Stimulated activated CD8-positive, alpha-beta memory T cell treated with anti-CD3 and anti-CD28 coated beads, Interleukin-4, amount 100 ng/mL, for 1 hour (primary cell): ENCODE measurements at places on chromosomes 2 and 18.

DNA sequence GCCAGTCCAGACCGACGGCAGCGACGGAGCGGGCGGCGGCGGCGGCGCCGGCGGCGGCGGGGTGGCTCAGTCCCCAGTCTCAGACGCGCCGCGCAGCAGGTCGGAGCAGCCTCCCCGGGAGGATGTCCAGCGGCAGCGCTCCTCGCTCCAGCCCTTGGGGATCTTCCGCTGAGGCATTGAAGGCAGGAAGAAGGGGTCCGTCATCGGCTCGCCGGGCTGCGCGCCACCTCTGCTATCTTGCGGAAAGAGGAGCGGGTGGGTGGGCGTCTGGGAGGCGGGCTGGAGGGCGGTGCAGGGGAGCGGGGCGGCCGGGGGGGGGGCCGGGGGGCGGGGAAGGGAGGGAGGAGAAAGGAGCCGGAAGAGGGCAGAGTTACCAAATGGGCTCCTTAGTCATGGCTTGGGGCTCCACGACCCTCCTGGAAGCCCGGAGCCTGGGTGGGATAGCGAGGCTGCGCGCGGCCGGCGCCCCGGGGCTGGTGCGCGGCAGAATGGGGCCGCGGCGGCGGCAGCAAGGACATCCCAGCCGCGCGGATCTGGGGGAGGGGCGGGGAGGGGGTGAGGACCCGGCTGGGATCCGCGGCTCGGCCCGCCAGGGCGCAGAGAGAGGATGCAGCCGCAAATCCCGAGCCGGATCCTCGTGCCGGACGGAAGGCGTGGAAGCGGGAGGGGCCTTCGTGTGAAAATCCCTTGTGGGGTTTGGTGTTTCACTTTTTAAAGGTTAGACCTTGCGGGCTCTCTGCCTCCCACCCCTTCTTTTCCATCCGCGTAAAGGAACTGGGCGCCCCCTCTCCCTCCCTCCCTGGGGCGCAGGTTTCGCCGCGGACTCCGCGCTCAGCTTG lies at the start of gene NETO1:
NETO1 (minus strand) TSS at position 242 of the 839 bp plus-strand sequence. CDS start 696 bp downstream, outside the sequence.
- DNase-seq: no peak

GRCh38 chr2:221802089-221802488 lies 230.0 kb upstream of the EPHA4 start:
- no peak for DNase-seq

- DNase-seq: no peak
These were observed 72.6 kb downstream of the AOX1 start for GRCh38 chr2:200658278-200658864.

DNA sequence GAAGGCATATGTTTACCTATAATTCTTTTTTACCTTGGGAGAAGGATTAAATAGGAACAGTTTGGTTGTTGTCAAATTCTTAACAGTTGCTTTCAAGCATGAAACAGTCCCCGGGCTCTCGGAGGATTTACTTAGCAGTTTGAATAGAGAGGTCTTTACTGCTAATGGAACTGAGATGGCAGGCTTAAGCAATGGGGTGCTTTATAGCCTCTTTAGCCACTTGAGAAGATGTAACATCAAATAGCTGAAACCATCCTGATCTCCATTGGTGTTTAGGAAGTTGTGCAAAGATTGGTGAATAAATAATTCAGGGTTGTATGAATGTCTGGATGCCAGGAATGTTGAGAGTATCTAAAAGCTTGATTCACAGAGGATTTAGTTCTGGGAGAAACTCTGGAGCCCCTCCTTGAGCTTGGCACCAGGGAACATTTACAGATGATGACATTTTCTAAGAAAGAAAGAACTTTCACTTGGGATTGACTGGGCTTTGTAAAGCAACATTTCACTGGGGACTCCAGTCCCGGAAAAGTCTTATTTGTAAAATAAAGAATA lies 51.9 kb downstream of the PTPRM start:
- no peak for DNase-seq

DNA sequence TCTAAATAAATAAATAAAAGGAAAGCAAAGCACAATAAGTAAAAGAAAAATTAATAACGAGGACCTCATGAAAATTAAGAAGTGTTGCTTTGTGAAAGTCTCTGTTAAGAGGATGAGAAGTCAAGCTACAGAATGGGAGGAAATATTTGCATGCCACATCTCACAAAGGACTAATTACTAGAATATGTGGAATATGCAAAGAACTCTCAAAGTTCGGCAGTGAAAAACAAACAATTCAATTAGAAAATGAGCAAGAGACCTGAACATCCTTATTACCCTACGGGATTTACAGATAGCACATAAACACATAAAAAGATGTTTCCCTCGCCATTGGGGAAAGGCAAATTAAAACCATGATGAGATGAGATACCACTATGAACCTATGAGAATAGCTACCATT lies 23.3 kb downstream of the CYP26B1 start:
- no peak for DNase-seq

GRCh38 chr2:161078211-161078539 lies 82.1 kb upstream of the TANK start:
- no peak for DNase-seq

DNA sequence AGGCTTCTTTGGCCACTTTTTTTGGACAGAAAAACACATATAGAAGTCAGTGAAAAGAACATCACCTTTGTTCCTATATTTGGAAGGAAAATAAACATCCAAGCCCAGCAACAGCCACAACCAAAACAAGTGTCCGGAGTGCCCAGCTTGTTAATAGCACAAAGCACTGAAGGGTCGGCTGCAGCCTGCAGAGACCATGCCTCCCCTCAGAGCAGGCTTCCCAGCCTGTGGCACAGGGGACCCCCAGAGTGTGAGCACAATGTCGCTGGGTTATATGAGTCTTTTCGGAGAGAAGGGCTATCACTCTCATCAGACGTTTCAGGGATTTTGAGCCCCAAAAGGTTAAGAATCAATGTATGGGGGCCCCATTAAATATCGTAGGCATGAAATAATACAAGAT lies 6.2 kb upstream of the CIDEA start:
- DNase-seq: no peak

- no peak for DNase-seq
These were observed 27.5 kb downstream of the REEP1 start for GRCh38 chr2:86309966-86310365.

DNA sequence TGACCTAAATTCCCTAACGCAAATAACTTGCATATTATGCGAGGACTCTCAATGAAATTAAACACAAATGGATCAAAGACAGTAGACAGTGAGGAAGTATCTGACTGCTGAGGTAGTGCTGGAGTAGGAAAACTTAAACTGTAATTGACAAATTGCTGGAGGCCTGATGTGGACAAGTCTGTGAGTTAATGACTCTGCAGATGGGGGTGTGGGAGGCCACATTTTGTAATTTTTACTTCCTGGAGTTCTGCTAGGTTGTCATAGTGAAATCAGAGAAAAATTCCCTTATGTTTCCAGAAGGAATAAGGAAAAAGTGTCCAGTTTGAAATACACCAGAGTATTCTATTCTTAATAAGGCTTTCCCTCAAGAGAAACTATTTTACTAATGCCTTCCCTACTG lies 333.0 kb upstream of the CNTNAP5 start:
- no peak for DNase-seq

DNA sequence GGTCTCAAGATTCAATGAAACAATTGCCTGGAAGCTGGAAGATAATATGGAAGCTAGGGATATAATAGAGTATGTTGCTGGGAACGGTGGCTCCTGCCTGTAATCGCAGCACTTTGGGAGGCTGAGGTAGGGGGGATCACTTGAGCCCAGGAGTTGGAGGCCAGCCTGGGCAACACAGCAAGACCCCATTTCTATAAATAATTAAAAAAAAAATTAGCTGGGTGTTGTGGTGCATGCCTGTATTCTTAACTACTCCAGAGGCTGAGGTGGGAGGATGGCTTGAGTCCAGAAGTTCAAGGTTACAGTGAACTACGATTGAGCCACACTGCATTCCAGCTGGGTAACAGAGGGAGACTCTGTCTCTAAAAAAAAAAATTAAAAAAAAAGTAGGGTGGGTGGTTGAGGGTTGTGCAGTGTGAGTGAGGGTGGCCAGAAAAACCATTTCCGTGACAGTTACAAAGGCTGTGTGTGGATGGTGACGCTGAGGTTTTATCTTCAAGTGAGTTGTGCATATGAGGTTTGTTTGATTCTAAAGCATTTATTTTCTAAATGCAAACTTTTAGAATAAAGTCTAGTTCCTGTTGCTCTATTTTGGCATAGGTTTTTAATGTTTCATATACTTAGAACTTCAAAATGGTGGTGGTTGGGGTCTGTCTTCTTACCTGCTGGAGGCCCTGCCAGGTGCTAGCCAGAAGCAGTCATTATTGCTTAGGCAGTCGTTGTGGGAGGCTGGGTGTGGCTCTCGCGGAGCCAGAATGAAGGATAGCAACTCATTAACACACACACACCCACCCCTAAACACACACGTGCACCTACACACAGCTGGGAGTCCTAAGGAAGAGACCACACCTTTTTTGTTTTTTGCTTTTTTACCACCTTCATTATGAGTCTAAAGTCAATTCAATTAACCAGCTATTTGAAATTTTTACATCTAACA lies 4.7 kb upstream of the IL1R2 start:
- no peak for DNase-seq

DNA sequence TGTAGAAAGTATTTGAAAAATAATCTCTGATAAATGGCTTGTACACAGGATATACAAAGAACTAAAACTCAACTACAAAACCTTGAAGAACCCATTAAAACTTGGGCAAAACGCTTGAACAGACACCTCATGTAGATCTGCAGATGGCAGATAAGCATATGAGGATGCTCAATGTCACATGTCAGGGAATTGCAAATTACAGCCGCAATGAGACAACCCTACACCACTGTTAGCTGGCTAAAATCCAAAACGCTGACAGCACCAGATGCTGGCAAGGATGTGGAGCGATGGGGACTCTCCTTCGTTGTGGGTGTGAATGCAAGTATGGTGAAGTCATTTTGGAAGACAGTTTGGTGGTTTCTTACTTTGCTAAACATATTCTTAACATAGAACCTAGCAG lies 53.7 kb downstream of the SNTG2 start:
- no peak for DNase-seq

GRCh38 chr2:127134833-127135830 lies 28.2 kb upstream of the BIN1 start:
- DNase-seq: no peak

DNA sequence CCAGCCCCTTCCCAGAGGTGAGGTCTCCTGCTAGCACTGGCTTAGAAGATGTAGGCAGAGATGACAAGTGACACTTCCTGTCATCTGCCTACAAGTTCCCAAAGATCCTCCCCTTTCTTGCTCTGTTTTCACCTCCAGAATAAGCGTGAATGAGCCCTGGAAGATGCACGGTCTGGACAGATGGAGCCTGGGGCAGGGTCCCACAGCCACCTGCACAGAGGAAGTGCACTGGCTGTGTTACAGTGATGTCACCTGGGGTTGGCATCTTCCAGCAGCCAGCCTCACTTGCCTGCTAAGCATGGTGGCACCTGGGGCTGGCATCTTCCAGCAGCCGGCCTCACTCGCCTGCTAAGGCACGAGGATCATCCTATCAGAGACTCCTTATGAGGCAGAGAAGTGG lies 32.3 kb downstream of the TMEM18 start:
- no peak for DNase-seq

GRCh38 chr18:13285874-13286273 lies 67.3 kb downstream of the LDLRAD4 start:
- DNase-seq: no peak

GRCh38 chr2:136005462-136006196 lies 20.2 kb upstream of the DARS1 start:
- DNase-seq: no peak

- DNase-seq: no peak
These were observed 99.6 kb downstream of the MAP3K20 start for GRCh38 chr2:173175222-173175621.

- DNase-seq: no peak
These were observed 342.7 kb upstream of the CHAC2 start for GRCh38 chr2:53424902-53425301.

DNA sequence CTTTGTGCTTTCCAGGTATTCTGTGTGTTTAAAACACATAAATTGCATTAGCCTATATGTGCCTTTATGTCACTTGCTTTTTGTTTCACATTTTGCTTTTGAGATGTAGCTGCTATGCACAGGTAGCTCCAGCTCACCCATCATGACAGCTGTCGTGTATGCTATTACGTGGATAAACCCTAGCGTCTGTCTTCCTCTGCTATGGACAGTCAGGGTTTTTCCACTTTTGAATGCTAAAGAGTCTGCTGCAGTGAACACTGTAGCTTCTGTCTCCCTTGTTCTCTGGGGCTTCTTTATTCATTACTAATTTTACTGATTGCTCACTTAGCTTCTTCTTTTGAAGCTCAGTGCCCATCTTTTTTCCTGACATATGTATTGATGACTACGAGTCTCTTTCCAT lies 24.7 kb upstream of the MBP start:
- DNase-seq: no peak

DNA sequence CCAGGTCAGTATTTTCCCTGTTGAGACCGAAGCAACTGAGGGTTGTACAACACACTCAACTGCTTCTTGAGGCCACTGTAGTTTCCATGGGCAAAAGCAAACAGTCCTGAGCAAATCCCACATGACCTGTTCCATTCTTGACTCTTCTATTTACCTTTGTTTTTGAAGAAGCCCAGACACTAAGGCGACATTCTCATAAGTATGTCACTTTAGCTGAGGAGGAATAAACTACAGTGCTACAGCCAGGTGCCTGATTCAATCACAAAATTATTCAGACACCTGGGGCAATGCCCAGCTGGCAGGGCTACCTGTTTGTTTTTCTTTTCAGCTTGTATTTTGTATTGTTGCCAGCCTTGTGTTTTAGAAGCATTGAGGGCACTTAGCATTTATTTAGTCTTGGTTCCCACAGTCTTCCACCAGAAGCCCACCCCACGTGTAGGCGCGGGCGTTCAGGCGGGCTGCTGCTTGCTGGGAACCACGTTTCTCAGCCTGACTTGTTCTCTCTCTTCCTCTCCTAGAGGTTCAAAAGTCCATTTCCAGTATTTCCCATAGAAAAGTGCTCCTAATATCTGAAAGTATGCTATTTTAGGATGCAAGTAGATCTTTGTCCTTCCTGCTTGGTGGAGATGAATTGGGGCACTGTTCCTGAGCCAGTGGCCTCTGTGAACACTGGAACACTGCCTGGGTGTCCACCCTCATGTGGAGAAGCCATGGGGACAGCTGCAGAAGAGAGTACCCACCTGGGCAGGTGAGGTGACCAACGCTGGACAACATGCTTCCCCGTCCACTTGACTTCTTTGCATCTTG lies 99.0 kb upstream of the COPS8 start:
- DNase-seq: no peak

GRCh38 chr2:67079729-67080128 lies 317.4 kb upstream of the ETAA1 start:
- no peak for DNase-seq
